ENCODE measurements at places on chromosomes 12 and 14.
A peak's percentile ranks its signal among the peaks of the same experiment; 100 is the strongest.

- DNase-seq, result peak; percentile 19
These were observed 113.9 kb upstream of the USP15 start for GRCh38 chr12:62146318-62146717.

GRCh38 chr14:53295985-53296582 lies 143.0 kb upstream of the DDHD1 start:
- peak; percentile 55 for DNase-seq

- no peak for DNase-seq
These were observed 125.3 kb downstream of the ETV6 start for GRCh38 chr12:11774821-11775220.

DNA sequence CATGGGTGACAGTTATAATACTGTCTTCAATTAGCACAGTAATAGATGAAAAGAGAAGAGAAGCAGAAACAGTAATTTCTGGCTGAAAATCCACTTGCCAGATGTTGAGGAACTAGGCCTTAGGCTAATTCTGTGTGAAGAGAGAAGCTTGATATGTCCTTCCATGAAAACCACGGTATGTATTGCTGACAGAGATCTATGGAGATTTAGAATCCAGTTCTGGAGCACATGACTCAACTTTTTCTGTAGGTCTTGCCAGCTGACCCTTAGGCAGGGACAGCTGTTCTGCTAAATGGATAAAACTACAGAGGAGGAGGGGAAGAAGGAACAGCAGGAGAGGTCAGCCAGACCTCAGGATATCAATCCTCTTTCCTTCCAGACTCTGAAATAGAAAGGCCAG lies 211.5 kb downstream of the PRKD1 start:
- no peak for DNase-seq

- no peak for DNase-seq
These were observed 365.6 kb upstream of the TBX3 start for GRCh38 chr12:115049614-115050013.

DNA sequence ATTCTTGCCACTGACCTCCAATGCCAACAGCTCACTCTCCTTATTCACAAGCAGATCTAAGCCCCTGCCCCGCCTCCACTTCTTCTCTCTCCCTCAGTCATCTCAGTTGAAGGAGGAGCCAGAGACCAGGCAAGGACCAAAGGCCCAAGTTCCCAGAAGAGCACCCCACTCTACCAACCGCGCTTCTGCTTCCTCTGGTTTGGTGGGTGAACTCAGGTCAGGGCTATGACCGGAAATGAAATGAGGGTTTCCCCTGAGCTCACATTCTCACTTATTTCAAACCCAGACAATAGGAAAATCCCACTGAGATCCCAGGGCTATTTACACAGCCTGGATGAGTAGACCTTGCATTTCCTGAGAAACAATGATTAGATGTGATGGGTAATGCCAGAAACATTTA lies 9.9 kb downstream of the DPF3 start:
- DNase-seq, result no peak

DNA sequence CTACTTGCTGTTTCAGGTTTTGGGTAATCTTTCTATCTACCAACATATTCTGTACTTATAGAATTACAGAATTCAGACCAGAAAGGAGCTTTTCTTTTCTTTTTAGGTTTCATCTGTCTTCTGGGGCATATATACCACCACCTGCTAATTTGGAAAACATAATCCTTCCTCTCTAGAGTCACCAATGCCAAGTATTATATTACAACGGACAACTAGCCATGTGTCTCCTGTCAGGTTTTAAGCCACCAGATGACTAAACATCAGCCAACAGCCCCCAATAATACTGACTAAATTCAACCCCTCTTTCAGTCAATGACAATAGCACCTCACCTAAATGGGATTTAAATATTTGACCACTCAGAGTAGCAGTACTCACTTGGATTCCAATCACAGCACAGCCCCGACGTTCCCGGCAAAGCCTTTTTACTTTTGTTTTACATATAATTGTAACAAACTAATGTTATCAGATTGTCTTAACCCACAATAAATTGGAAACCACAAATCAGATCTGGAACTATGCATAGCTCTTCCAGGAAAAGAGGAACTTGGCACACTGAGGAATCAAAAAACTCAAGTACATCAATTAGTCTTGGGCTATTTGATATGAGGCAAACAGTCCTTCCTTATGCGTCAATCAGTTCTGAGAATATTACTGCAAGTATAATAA lies 13.5 kb downstream of the SLC11A2 start:
- peak; percentile 47 for DNase-seq

GRCh38 chr14:88323086-88323522 lies at the start of gene KCNK10:
TSS of gene KCNK10 (minus strand) at chr14:88323269. CDS start at chr14:88322798, 471 bp downstream.
- DNase-seq, result peak; percentile 15

All from KBM-7 (cell line).